ENCODE measurements at places on chromosomes 5 and 9.

DNA sequence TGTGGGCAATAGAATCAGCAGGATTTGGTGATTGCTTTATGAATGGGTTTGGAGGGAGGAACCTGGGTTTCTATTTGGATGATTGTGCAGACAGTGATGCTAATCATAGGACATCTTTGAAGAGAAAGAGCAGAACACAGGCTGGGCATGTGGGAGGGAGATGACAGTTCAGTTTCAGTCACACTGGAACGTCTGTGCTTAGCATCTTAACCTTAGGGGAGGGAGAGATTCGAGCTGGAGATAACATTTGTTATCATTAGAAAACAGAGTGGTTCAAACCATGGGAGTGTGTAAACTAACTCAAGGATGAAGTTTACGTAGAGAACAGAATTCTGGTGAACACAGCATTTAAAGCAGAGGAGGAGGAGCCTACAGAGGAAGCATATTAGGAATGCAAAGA, 138.6 kb upstream of the PPP2R2B start:
- DNase-seq = no peak

DNA sequence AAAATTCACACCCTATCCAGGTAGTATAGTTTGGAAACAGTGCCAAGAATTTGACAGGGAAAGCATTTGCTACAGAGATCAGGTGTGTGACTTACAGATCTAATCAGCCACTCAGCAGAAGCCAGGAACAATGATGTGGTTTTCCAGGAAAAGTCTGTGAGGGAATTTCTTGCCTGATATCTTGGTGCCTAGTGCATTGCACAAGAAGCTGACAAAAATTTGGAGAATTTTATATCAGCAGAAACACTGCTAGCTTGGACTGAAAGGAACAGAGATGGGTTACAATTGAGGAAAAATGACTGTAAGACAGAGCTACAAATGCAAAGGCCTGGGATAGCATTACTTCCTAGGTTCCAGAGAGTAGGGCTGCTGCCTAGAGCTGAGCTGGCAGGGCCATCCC, 658.1 kb upstream of the CHD1 start:
- DNase-seq = no peak

DNA sequence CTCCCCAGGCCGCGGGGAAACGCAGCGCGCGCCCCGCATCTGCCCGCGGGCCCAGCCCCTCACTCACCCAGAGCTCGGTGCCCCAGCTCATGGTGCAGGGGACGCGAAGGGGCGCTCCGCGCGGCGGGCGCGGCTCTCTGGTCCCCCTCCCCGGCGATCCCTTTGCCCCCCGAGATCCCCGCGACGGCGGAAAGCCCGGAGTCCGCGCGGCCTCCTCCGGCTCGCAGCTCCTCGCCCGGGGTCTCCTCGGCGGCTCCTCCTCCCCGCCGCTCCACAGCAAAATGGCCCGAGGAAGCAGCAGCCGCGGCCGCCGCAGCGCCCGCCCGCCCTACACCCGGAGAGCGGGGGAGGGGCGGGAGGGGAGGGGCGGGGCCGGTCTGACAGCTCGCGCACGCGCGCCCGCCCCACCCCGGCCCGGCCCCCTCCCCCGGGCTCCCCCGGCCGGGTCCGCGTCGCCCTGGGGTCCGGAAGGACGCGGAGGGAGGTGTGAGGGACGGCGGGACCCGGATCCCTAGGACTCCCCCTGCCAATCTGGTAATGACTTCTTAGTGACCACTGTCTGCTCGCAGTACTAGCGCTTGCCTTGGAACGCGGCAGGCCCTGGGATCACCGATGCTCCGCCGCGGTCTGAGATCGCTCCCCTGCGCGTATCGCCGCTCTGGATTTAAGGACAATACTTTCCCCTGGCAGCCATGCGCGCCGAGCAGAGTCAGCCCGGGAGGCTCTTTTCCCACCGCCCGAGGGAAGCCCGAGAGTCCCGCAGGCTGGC, at the start of gene FNBP1:
FNBP1 (minus strand) TSS at position 305 of the 769 bp plus-strand sequence; CDS start at position 91, 214 bp downstream.
- peak; percentile 59 for DNase-seq

DNA sequence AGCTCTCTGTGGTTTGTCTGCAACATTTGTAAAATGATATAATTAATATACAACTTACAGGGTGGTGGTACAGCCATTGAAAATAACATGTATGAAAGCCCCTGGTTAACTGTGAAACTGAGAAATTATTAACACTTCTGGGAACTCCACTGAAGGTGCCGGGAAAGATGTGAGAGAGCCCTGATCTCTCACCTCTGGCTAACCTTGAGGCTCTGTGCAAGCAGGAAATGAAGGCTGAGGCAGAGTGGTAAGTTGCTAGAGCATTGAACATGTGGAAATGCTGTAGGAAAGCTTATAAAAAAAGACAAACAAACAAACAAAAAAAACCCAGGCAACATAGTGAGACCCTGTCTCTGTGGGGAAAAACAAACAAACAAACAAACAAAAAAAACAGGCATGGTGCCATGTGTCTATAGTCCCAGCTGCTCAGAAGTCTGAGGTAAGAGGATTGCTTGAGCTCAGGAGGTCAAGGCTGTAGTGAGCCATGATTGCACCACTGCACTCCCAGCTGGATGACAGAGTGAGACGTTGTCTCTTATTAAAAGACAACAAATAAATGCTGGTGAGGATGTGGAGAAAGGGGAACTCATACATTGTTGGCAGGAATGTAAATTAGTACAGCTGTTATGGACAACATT, 7.5 kb downstream of the CATSPER3 start:
- DNase-seq = no peak

- no peak for DNase-seq
Measured at GRCh38 chr5:28110781-28111180, 1072.4 kb upstream of the CDH9 start.

DNA sequence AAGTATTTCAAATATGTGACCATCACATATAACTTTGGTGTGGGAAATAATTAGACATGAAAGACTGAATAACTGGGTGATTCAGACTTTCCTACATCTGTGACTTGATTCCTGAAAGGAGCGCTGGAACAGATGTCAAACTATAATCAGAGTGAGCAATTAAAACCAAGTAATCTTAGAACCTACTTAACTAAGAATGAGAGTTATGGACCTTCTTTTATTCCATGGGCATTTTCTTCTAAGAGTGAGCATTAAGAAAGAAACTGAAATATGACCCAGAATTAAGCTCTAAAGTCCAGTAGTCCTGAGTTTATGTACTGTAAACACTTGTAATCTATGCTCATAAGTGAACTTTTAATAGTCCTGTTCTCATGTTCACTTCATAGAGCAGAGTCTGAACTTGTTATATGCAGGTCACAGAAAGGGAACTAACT, 68.4 kb downstream of the PAM start:
- DNase-seq = no peak

GRCh38 chr5:643351-643801, 31.2 kb downstream of the CEP72 start:
- DNase-seq = no peak

DNA sequence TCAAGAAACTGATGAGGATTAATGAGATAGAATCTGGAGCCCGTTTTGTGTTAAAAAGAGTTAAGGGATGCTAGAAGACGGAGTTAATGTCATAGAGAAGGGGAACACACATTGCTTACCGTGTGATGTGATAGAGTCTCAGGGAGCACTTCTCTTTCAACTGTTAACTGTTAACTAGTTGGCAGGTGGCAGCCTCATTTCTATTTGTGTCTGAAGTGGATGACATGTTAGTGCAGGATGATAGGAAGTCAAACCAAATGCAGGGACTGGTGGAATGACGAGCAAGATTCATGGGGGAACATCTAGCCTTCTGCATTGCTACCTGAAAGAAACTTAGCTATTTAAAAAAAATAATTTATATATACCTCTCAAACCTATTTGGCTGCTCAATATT, 222.7 kb downstream of the MAST4 start:
- no peak for DNase-seq

GRCh38 chr5:138503487-138504270, 38.4 kb downstream of the EGR1 start:
- peak; percentile 36 for DNase-seq

DNA sequence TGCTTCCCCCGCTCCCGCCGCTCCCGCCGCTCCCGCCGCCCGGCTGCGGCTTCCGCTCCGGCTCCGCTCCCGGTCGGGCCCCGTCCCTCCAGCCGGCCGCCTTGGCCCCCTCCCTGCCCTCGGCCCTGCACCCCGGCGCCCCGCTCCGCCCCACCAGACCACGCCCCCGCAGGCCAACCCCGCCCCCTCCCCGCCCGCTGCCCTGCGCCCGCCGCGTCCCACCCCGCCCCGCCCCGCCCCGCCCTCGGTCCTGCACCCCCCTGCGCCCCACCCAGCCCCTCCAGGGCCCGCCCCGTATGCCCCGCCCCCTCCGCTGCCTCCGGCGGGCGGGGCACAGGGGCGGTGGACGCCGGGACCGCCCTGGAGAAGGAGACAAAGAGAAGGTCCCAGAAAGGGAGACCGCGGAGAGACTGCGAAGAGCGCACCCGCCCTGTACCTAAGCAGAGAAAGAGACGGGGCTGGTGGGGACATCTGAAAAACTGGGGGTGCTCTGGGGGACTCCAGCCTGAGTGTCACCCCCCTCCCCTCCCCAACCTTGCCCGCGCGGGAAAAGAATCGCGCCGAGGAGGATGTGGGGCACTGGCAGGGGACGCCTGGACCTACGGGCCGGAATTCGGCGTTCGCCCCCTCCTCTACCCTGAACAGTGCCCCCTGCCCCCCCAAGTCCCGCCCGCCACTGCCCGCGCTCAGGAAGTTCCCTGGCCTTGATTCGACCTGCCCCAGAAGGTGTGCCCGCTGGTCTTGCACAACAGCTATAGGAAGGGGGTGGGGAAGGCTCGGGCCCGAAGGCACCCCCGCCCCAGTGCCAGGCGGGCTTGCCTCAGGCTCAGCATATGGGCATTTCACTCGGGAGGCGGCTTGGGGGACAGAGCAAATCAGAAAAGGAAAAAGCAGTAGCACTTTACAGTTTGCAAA, 42.8 kb upstream of the STXBP1 start:
- DNase-seq = peak; percentile 81

All from MM.1S (cell line).